ENCODE measurements at places on chromosomes 1 and 21.

DNA sequence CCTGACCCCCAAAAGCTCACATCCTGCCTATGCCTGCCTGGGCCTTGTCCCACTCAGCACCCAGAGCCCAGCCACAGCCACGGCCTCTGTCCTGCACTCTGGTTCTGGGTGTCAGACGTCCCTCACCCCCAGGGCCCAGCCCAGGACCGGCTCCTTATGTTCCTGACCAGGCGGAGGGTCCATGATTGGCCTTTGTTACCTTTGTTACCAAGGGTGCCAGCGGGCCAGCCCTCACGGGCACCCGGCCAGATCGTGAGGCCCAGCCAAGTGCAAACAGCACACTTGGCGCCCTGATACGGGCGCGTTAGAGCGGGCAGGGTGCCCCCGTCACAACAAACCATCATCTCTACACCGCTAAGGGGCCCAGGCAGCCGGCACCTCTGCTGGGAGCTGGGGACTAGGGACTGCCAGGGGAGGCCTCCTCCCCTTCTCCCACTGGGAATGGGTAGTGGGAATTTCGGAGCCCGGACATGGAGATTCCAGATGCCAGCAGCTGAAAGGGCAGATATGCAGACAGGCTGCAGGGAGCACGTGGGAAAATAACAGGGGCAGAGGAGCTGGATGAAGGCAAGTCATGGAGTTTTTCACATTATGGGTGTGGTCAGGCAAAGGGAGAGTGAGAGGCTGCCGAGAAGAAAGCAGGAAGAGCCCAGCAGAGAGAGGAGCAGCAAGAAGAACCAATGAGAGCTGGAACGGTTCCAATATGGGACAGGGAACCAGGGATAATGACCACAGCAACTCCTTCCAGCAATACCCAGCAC, 22.1 kb downstream of the HSPG2 start:
- no peak for DNase-seq

GRCh38 chr1:48870596-48870995, 93.9 kb upstream of the BEND5 start:
- DNase-seq: peak; percentile 1

DNA sequence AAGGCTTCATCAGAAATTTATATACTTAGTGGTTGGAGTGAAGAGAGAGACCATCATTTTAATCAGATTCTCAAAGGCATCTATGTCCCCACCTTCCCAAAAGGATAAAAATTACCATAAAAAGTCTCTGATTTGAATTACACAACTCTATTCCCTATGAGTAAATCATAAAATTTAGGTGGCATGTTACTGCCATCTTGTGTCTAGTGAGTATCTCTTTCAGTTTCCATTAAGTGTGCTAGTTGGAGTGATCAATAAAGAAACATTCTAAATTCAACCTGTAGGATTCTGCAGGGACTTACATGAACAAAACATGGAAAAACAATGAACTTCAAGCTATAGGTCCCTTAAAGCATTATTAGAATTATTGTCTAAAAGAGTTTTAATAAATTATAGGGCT, 655.4 kb downstream of the LTN1 start:
- DNase-seq: no peak

- no peak for DNase-seq
Measured at GRCh38 chr1:185998391-185998790, 264.2 kb downstream of the HMCN1 start.

DNA sequence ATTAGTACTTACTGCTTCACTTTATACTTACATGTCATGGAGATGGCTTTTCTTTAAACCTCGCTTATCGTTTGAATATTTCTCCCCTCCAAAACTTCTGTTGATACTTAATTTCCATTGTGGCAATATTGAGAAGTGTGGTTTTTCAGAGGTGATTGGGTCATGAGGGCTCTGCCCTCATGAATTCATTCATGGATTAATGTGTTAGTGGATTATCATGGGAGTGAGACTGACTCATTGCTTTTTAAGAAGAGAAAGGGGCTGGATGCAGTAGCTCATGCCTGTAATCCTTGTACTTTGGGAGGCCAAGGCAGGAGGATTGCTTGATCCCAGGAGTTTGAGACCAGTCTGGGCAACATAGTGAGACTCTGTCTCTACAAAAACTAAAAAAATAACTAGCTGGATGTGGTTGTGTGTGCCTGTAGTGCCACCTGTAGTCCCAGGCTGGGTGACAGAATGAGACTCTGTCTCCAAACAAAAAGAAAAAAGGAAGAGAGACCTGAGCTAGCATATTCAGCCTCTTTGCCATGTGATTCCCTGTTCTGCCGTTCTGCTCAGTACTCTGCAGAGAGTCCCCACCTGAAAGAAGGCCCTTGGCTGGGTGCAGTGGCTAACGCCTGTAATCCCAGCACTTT, 30.2 kb downstream of the RABGAP1L start:
- no peak for DNase-seq

DNA sequence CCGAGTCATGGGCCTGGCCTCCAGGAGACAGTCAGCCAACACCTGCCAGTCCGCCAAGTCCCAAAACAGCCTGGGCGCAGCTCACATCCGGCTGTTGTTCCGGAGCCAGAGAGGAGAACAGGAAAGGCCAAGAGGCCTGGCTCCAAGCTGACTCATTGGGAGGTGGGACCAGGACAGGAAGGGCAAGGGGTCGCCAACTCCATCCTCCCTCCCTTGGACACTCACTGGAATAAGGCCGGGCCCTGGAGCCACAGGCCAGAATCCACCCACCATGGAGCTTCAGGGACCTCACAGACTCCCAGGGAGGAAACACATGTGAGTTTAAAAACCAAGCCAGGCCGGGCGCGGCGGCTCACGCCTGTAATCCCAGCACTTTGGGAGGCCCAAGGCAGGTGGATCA, 25.1 kb upstream of the CLIC4 start:
- no peak for DNase-seq

All from activated CD4-positive, alpha-beta T cell treated with anti-CD3 and anti-CD28 coated beads, Interleukin-2, amount 50 U/mL, for 48 hours (primary cell).